Activated naive CD4-positive, alpha-beta T cell (primary cell): ENCODE measurements at places on chromosomes 13 and 19.
A peak's percentile ranks its signal among the peaks of the same experiment; 100 is the strongest.

DNA sequence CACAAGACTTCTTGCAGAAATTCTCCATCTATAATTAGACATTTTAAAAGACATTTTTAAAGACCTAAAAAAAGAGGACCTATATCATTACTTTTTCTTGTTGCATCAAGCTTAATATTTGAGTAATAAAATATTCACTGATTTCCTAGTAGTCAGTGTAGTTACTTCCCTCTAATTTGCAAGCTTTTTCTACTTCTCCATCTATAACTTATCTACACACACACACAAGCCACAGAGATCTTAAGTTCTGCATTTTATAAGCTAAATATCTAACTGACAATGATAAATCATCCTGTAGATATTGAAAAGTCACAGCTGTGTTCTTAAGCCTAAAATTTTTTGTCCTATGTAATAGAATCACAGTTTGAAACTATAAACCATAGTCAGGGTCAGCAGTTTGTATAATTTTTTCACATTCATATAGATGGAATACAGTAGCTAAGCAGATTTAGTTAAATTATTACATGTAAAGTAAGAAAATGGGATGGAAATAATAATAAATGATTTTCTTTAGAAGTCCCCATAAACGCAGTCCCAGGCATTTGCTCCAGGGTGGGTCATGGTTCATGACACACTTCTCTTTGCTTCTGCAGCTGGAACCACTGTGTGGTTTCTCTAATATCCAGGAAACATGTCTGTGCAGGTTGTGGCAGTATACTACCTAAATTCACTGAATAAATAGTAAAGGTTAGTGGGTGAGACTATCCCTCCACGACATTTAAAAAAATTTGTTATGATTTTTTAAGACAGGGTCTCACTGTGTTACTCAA, 60.2 kb downstream of the ESD start:
- no peak for DNase-seq

GRCh38 chr19:7670150-7670783, 1.4 kb downstream of the RETN start:
- DNase-seq = no peak

DNA sequence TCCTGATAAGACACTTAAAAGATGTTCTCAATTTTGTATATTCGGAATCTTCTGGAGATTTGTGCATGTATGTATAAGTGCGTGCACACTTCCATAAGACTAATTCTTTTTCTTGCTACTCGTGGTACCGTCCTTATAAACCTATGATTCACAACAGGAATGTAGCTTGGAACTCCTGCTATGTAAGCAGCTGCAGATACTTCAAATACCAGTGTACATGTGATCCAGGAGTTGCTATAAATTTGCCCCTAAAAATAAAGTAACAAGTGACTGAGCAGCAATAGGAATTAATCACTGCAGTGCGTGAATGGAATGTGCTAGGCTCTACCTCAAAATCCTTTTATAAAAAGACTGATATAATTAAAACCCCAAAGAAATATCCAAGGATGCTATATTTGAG, 214.9 kb downstream of the KLF5 start:
- no peak for DNase-seq

- DNase-seq = no peak
Measured at GRCh38 chr13:112068540-112069060, 1.7 kb downstream of the SOX1 start.

DNA sequence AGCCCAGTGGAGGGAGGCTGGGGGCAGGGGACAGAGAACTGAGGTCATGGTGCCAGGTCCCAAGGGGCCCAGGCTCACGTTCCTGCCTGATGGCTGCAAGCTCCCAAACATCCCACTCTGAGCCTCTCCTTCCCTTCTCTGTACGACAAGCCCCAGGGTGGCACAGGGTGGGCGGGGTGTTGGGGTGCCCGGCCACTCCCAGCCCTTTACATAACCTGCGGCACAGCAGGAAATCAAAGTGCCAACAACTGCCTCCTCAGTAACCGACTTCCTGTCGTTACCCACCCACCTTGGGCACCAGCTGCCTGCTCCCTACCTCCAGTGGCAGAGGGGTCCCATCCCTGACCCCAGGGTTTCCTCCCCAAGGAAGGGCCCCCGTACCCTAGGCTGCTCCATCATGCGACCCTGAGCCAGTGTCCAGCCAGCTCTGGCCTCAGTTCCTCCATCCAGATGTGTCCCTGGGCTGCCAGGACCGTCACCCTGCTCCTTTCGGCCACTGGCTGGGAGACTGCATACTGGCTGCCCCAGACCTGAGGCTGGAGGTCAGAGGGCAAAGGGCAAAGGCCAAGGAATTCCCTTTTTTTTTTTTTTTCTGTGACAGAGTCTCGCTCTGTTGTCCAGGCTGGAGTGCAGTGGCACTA, 27.7 kb upstream of the NFIC start:
- DNase-seq = no peak

GRCh38 chr19:29074579-29074978, 138.4 kb downstream of the UQCRFS1 start:
- DNase-seq = no peak

DNA sequence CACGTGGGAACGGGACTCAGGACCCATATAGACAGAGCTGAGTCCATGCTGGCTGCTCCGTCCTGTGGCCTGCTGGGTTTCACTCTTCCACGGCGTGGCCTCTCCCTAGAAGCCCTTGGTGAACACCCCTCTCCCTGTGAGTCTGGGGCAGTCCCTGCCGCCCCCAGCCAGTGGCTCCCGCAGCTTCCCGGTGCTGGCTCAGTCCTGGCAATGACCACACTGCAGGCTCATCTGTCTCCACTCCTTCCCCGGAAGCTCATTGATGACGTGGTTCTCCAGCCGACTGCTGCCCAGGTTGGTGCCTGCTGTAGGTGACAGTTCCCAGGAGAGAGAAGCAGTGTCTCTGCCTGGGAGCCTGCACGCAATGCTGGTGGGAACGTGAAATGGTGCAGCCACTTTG, 2.1 kb upstream of the TEX29 start:
- DNase-seq = no peak

- DNase-seq = no peak
Measured at GRCh38 chr13:107301724-107302374, 733.9 kb upstream of the ARGLU1 start.

- DNase-seq = no peak
Measured at GRCh38 chr13:35768073-35768472, 291.6 kb upstream of the MAB21L1 start.

- DNase-seq = no peak
Measured at GRCh38 chr13:21053231-21053630, 8.2 kb downstream of the LATS2 start.

GRCh38 chr19:50568728-50569698, 778 bp upstream of the LRRC4B start:
- no peak for DNase-seq

DNA sequence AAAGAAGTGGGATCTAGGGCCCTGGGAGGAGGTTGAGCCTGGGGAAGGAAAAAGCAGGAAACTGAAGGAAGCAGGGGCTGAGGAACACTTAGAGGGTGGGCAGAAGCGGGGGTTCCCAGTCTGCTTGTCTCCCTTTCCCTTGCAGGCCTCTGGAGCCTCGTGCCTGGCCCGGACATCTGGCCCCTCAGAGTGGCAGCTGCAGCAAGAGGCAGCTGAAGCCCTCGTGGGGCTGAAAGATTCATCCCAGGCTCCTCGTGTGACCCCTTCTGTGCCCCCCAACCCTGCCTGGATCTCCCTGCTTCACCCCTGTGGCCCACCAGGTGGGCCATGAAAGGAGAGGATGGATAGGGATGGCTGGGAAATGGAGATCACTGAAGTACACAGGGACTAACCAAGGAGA, 5.5 kb downstream of the DMRTC2 start:
- DNase-seq = no peak

DNA sequence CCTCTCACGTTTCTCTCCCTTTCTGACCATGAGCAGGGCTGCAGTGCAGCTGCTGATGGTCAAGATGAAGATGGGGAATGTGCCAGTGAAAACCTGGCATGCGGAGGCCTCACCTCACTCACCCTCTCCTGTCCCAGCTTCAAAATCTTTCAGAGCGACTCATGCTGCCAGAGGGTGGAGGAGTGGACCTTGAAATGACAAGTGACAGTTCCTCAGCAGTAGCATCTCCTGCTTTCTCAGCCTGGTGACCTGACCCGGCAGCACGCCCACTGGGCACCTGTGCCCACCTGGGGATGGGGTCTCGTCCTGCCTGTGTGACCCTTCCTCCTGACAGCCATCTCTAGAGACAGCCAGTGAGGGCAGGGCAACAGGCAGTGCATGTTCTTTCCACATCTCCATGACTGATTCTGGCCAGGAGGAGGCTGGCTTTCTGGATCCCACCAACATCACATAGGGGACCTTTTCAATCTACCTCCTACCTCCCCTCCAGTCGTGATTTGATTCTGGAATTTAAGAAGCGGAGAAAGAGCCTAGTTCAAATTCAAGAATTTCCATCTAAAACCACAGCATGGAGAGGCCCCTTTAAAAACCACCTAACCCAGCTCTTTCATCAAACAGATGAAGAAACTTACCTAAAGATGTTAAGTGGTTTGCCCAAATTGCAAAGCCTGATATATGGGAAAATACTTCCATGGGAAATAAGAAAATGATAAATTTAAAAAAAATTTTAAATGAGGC, 45.8 kb downstream of the RFX2 start:
- DNase-seq = no peak

DNA sequence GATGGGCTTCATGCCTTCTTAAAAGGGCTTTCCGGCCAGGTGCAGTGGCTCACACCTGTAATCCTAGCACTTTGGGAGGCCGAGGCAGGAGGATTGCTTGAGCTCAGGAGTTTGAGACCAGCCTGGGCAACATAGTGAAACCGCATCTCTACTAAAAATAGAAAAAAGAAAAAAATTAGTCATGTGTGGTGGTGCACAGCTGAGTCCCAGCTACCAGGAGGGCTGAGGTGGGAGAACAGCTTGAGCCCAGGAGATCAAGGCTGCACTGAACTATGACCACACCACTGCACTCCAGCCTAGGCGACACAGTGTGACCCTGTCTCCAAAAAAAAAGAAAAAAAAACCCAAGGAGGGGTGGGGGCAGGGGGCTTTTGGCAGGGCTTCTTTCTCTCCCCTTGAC, 7.2 kb downstream of the CARS2 start:
- no peak for DNase-seq

- DNase-seq = no peak
Measured at GRCh38 chr19:11159598-11160439, 4.2 kb upstream of the SPC24 start.

- DNase-seq = no peak
Measured at GRCh38 chr13:95530178-95530577, 22.3 kb upstream of the CLDN10 start.

- DNase-seq = peak; percentile 87
Measured at GRCh38 chr19:5790559-5791520, at the start of gene DUS3L. Gene DUS3L, minus strand, starts transcription at chr19:5791163. Its CDS starts 22 bp downstream, at chr19:5791141.

DNA sequence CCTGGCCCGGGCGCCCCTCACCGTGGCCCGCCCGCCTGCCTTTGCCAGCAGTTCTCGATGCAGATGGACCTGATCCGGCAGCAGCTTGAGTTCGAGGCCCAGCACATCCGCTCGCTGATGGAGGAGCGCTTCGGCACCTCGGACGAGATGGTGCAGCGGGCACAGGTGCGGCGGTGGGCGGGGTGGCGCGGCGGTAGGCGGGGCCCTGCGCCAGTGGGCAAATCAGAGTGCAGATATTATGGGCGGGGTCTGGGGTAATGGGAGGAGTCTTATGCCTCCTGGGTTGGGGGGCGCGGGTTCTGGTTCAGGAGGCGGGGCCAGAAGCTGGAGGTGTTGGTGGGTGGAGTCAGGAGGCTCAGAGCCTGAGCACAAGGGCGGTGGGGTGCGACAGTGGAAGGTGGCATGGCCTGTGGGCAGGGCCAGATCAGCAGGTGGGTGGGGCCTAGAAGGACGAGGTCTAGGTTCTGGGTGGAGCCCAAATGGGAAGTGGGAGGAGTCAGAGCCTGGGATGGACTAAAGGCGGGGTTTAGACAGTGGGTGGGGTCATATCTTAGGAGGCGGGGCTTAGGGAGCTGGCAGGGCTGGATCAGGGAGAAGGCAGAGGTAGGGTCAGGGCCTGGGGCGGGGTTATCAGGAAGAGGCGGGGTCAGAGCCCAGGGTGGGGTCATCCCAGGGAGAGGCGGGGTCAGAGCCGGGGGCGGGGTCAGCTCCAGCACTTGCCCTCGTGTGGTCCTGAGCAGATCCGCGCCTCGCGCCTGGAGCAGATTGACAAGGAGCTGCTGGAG, 5.6 kb downstream of the APC2 start:
- DNase-seq = no peak

DNA sequence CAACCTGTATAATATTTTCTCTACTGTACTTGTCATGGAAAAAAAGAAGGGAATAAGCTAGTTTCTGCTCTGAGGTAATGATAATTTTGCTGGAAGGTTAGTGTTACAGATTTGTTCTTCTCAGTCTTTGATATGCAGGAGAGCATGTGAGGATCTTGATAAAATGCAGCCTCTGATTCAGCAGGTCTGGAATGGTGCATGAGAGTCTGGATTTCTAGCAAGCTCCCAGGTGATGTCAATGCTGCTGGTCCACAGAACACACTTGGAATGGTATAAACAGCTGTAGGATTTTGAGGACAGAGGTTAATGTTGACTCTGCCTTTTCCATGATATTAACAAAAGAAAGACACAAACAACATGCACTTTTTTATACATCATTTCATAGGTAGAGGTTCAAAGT, 173.6 kb downstream of the NDFIP2 start:
- no peak for DNase-seq

- peak; percentile 19 for DNase-seq
Measured at GRCh38 chr13:25300861-25301346, 521 bp upstream of the NUP58 start.

- no peak for DNase-seq
Measured at GRCh38 chr19:1756705-1757465, 3.6 kb downstream of the ONECUT3 start.

DNA sequence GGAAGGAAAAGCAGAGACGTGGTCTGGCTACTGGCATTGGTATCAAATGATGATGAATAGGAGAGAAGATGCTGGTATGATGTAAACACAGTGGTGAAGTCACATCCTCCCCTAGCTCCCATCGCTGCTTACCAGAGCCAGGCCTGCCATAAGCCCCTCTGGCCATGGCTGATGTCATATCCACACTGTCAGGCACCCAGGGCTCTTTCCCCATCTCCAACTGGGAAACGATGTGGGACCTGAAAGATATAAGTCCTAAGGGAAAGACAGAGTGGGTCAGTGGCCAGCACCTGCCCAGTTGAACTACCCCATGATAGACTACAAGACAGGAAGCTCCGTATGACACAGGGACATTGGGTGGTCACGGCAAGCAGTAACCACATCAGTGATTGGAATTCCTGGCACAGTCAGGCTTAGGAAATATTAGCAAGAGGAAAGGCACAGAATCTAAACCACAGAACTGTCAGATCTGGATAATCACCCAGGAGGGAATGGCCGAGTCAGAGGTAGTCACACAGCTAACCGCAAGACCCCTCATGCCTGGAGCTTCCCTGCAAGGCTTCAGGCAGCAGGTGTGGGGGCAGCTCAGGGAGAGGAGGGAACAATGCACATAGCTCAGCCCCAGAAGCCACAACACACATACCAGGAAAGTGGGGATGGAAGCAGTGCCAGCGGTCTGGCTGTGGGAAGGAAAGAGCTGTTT, 3.8 kb downstream of the ZNF792 start:
- no peak for DNase-seq

- no peak for DNase-seq
Measured at GRCh38 chr19:30391554-30392551, 19.7 kb downstream of the ZNF536 start.
